Fibroblast of lung (primary cell): ENCODE measurements at places on chromosomes 6 and 20. TPM values are rescaled to one million over a fixed set of nuclear protein-coding genes. Genes with fewer than 3 reads are reported as not detected.

The TFAP2D gene
- total RNA-seq, result not detected in 2 replicates

The GNMT gene
- total RNA-seq, result not detected in 2 replicates

The BCLAF1 gene
- total RNA-seq, result 69.9 and 82.6 TPM in 2 replicates

The GINS1 gene
- total RNA-seq, result 1.3 and 3.0 TPM in 2 replicates

The OVOL2 gene
- not detected in 2 replicates for total RNA-seq

The TBXT gene
- total RNA-seq, result not detected in 2 replicates

The RGS17 gene
- 5.9 and 10.2 TPM in 2 replicates for total RNA-seq

The OR2J1 gene
- total RNA-seq, result not detected in 2 replicates

The NKAIN2 gene
- not detected in 2 replicates for total RNA-seq

The SLC35F1 gene
- total RNA-seq, result under 0.01 and 0.17 TPM in 2 replicates

The LAMP5 gene
- total RNA-seq, result 2.1 and 2.6 TPM in 2 replicates

The PTCRA gene
- total RNA-seq, result not detected in 2 replicates

The PREX1 gene
- total RNA-seq, result 3.1 and 3.9 TPM in 2 replicates

The GZF1 gene
- total RNA-seq, result 21.5 and 28.0 TPM in 2 replicates

The CPXM1 gene
- total RNA-seq, result 0.50 and 10.3 TPM in 2 replicates

The PI16 gene
- 0.26 TPM in 1 of 2 replicates, not detected in the other for total RNA-seq

The KIF25 gene
- total RNA-seq, result 0.26 and 0.33 TPM in 2 replicates

The RNF182 gene
- total RNA-seq, result 2.5 and 2.6 TPM in 2 replicates

The PBOV1 gene
- total RNA-seq, result not detected in 2 replicates

The TFAP2C gene
- not detected in 2 replicates for total RNA-seq

The OXT gene
- not detected in 2 replicates for total RNA-seq

The UBE2C gene
- 1.0 and 12.9 TPM in 2 replicates for total RNA-seq

The TCP11 gene
- 0.17 and 0.51 TPM in 2 replicates for total RNA-seq
